Left ventricle myocardium inferior (tissue), 1 donor: ENCODE measurements at places on chromosomes 16 and 17. TPM values are rescaled to one million over a fixed set of nuclear protein-coding genes. Genes with fewer than 3 reads are reported as not detected.
A peak's percentile ranks its signal among the peaks of the same experiment; 100 is the strongest.

DNA sequence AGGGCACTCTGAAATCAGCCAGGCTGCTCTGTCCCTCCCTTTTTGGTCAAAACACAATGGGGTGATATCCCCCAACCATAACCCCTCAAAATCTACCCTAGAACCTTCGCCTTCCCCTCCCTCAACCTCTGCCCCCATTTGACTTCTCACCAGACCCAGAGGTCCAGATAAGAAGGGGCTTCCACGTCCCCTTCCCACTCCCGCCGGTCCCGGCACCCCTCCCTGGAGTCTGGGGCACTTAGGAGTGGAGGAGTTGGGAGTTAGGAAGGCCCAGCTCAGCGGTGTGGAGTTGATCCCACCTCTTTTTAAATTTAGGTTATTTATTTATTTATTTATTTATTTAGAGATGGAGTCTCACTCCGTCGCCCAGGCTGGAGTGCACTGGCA, 619 bp upstream of the TMEM92 start:
- no peaks in the 10 kb centered on the region for H3K36me3 ChIP-seq
- H3K27ac ChIP-seq: no peak overlapping the region
- H3K4me3 ChIP-seq: peak overlapping the region; percentile 70
- peaks cover 61% of the 10 kb centered on the region for H3K27me3 ChIP-seq
- DNase-seq: no peak

DNA sequence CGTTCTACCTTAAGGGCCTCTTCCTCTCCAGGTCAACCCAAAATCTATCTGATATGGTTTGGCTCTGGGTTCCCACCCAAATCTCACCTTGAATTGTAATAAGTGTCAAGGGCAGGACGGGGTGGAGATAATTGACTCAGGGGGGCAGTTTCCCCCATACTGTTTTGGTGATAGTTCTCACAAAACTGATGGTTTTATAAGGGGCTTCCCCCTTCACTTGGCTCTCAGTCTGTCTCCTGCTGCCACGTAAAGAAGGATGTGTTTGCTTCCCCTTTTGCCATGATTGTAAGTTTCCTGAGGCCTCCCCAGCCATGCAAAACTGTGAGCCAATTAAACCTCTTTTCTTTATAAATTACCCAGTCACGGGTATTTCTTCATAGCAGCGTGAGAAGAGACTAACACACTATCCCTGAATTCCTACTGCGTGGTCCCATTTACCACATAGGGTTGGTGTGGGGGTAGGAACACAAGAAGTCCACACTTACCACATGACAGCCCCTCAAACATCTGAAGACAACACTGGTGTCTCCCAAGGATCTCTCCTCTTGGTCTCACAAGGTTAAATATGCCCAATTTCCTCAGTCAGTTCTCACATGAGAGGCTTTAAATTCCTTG, 8.2 kb downstream of the COTL1 start:
- no peak for DNase-seq
- H3K4me1 ChIP-seq: peaks cover 13% of the 10 kb centered on the region
- H3K27ac ChIP-seq: no peak overlapping the region
- no peaks in the 10 kb centered on the region for H3K36me3 ChIP-seq
- no peaks in the 10 kb centered on the region for H3K27me3 ChIP-seq

Gene LYRM9
- total RNA-seq: 8.3 TPM

DNA sequence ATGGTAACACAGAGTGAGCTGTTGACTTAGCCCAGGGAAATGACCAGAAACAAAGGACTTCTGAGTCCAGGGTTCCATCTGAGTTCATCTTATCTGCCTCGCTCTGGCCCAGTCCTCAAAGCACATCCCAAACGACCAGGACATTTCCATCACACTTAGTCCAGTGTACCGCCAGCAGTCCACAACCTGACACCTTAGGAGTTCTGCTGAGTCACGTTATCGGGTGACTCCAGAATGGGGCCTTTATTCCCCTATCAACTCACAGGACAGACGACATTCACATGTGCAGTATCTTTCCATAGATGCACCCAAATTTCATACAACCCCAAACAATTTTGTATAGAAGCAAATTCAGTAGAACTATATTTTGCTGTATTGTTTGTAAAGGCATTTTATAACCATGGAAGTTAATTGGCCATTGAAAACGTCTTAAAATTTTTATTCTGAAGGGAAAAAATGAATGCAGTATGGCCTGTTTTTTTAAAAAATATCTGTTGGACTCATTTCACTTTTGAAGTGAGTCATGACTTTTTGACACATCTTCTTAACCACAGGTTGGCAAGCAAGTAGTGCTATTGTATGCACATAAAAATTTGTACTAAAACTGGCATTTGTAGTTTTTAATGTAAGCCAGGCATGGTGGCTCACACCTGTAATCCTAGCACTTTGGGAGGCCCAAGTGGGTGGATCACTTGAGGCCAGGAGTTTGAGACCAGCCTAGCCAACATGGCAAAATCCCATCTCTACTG, 46.3 kb downstream of the ZNF18 start:
- DNase-seq: no peak
- no peak overlapping the region for H3K4me3 ChIP-seq
- no peak overlapping the region for H3K27ac ChIP-seq
- no peaks in the 10 kb centered on the region for H3K27me3 ChIP-seq
- peaks cover 7% of the 10 kb centered on the region for H3K4me1 ChIP-seq
- H3K36me3 ChIP-seq: peaks cover 28% of the 10 kb centered on the region

DNA sequence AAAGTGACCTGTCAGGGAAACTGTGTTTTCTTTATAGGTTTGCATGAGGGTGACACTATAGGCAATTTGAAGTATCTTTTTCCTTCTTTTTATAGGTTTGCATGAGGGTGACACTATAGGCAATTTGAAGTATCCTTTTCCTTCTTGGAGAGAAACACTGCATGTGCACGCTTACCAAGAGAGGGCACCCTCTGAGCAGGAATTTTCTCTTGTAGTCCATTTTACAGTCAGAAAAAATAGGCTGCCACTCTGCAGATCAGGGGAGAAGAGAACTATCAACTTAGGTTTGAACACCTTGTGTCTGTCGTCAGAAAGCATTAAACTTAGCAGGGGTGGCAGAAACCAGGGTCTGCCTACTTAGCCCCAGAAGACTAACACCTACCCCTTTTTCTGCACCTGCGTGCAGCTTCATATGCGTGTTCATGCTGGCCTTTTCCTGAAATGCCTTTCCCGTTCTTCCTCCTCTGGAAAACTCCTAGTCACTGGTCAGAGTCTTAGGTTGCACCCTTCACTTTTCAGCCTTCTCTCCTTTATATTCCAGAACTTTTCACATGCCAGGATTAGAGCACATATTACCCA, 16.4 kb upstream of the SMIM36 start:
- DNase-seq: no peak
- H3K27me3 ChIP-seq: peaks cover 5% of the 10 kb centered on the region
- no peak overlapping the region for H3K4me3 ChIP-seq
- no peaks in the 10 kb centered on the region for H3K4me1 ChIP-seq
- no peak overlapping the region for H3K27ac ChIP-seq

Gene CCR7
- not detected for total RNA-seq
